NCI-H526 treated with DMSO at 0.1 percent for 48 hours (cell line): ENCODE measurements at places on chromosomes 16 and 17.

GRCh38 chr17:65190467-65191097 lies 53.4 kb downstream of the RGS9 start:
- DNase-seq: no peak

- no peak for DNase-seq
Observed at GRCh38 chr17:51703361-51704341, 443.3 kb downstream of the UTP18 start.

DNA sequence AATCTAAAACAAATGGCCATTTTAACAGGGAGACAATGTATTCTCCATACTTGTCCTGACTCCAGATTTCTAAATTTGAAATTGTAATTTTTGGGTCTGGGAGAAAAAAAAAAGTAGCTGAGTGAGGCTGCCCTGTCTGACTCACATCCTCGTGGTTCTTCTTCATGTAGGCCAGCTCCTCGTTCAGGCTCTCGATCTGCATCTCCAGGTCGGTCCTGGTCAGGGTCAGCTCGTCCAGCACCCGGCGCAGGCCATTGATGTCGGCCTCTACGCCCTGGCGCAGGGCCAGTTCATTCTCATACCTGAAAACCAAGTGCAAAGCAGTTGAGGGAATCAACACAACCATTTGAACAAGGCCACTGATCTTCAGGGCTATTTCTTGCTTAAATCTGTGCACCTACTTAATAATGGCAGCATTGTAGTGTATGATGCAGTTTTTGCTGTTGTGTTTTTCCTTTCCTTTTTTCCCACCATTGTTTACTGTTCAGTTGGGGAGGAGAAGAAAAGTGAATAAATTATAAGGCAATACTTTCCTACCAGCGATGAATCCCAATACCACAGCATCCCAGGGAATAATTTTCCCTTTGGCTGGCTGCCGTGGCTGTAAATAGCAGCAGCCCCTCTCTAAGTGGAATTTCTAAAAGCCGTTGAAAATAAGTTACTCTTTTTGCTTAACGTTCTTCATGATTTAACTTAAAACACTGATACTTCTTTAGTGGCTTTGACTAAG lies 2.2 kb downstream of the KRT12 start:
- no peak for DNase-seq

DNA sequence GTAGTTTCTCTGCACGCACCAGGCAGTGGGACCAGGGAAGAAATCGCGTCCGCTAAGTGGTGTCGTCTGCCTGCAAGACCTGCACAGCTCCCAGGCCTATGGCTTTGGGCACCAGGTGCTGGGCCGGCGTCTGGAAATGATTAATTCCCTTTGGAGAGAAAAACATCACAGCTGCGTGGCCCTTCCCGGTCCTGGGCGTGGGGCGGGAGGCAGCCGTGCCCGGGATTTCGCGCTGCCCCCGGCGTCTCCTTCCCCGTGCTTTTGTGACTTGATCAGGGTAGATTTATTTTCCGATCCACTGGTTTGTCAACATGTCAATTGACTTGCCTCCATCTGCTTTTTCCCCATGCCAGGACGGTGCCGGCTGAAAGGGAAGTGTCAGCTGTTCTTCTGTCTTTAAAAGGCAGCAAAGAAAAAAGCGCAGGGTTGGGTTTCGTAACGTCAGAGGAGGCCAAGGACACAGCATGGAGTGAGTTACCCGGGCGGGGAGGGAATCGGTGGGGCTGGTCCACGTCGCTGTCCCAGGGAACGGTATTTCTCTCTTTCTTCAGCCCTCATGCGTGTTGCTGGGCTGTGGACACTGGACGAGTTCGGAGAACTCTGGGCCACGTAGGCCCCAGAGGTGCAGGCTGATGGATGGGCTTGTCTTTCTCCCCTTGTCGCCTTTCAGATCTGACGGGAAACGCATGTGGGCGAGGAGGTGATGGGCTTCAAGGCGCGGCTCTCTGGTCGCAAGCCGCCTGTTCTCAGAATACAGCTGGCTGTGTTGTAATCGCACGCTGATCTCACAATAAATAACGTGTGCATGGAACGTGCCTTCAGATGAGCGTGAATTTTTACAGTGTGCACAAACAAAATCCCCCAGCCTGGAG lies 188.1 kb upstream of the ZNF469 start:
- DNase-seq: no peak

- DNase-seq: peak; percentile 18
Observed at GRCh38 chr16:71537643-71538042, 11.4 kb downstream of the CHST4 start.

GRCh38 chr16:48613061-48613957 lies 3.3 kb upstream of the N4BP1 start:
- DNase-seq: no peak

- no peak for DNase-seq
Observed at GRCh38 chr16:68826652-68827051, 16.7 kb upstream of the TANGO6 start.

DNA sequence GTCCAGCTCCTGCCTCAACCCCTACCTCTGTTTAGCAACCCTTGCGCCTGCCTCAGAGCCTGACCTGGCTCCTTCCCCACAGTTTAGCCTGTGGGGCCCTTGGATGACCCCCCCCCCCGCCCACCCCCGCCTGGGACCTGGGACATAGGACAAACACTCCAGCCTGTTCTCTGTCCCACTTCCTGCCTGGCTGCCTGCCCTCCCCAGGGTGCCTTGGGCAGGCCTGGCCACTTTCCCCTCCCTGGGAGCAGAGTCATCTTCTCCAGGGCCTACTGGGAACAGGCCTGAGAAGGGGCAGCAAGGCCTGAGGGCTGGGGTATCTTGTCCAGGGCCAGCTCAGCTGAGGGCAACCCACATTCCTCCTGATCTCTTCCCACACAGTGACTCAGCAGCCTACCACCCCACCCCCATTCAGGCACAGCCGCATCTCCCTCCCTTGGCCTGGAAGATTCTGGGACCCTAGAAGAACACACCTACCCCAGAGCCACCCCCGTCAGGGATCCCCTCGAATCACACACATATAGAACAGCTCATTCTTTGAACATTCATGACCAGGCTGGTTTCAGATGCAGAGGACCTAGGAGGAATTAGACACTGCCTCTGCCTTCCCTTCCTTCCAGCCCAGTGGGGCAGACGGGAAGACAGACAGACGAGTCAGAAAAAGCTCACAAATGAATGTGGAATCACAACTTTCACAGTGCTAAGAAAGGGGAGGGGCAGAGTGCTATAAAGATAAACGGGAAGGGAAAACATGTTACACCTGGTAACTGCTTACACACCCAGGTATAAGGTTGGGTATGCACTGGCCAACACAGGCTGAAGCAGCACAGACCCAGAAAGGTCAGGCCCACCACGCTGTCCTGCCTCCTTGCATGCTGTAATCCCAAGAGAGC lies 6.0 kb downstream of the FHOD1 start:
- DNase-seq: no peak

- DNase-seq: no peak
Observed at GRCh38 chr17:42841975-42842685, 2.2 kb upstream of the AOC2 start.

DNA sequence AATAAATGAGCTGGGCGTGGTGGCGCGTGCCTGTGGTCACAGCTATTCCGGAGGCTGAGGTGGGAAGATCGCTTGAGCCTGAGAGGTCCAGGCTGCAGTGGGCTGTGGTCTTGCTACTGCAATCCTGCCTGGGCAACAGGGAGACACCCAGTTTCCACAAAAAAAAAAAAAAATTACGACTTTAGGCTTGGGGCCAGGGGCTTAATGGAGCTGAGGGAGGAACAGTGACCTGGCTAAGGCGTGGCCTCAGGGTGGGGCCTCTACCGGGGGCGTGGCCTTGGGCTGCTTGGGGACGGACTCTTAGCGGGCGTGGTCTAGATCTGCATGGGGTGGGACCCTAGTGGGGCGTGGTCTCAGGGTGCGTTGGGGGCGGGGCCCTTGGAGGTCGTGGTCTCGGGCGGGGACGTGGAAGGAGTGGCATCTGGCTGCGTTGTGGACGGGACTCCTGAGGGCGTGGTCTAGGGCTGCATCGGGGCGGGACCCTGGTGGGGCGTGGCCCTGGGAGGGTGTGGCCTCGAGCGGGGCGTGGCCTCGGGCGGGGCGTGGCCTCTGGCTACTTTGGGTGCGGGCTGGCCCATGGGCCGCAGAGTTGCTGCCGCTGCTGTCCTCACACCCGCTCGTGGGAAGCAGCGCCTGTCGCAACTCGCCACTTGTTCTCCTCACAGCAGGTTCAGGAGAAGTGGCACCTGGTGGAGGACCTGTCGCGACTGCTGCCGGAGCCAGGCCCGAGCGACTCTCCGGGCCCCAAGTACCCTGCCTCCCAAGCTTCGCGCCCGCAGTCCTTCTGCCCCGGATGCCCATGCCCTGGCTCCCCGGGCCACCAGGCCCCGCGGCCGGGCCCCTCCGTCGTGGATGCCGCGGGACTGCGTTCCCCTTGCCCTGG lies 5.8 kb upstream of the C17orf99 start:
- peak; percentile 91 for DNase-seq

DNA sequence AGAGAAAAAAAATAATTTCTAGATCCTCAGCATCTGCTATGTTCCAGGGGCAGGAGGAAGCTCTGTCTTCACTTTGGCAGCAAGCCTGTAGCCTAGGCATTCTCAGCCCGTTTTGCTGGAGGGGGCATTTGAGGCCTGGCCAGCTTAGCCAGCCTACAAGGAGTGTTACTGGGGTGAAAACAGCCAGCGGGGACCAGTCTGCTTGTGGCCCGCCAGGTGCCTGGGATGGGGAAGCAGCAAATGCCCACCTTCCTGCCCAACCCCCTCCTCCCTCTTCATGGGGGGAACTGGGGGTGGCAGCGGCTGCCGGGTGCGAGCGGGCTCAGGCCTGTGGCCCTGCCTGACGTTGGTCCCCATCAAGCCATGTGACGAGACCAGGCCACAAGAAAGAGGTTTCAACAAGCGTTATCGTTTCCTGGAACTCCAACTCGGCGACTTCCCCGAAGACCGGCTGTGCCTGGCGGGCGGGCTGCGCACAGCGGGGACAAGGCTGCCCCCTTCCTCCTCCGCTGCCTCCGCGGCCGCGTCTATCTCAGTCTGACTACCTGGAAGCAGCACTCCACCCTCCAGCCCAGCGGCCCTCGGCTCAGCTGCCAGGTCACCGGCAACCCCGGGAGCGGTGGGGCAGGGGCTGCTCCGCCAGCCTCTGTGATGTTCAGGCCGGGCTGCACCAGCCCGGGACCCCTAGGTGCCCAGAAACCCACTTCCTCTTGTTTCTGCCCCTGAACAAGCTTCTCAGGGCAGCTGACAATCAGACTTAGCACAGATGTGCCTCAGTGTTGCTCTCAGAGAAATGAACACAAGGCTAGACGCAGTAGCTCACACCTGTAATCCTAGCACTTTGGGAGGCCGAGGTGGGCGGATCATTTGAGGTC lies 22.9 kb downstream of the SOCS1 start:
- DNase-seq: no peak

GRCh38 chr16:2238838-2239675 lies 2.8 kb downstream of the DNASE1L2 start:
- no peak for DNase-seq

DNA sequence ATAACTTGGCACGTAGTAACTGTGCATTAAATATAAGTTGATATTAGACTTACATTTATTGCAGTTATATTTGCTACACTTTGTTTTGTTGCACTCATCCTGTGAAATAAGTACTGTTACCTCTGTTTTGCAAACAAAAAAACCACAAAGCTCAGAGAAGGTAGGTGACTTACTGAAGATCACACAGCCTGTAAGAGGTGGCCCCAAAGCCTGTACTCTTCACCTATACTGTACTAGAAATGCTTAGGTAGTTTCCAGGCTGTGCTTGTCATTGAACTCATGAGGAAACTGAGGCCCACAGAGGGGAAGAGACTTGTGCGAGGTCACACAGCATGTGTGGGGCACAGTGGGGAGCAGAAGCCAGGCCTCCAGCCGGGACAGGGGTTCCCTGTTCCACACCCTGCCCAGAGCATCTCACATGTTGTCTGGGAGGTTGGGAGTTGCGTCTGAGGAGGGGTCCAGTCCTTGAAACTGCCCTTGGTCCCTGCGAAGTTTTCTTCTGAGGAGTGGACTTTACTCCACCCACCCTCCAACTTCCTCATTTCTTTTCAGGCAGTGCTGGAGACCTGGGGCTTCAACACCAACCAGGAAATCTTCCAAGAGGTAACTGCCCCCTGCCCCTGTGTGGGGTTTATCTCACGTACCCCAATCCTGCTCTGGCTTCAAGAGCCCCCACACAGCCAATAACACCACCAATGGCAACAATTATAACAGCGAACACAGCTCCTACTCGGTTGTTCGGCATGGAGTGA lies 13.0 kb downstream of the CETP start:
- DNase-seq: no peak

DNA sequence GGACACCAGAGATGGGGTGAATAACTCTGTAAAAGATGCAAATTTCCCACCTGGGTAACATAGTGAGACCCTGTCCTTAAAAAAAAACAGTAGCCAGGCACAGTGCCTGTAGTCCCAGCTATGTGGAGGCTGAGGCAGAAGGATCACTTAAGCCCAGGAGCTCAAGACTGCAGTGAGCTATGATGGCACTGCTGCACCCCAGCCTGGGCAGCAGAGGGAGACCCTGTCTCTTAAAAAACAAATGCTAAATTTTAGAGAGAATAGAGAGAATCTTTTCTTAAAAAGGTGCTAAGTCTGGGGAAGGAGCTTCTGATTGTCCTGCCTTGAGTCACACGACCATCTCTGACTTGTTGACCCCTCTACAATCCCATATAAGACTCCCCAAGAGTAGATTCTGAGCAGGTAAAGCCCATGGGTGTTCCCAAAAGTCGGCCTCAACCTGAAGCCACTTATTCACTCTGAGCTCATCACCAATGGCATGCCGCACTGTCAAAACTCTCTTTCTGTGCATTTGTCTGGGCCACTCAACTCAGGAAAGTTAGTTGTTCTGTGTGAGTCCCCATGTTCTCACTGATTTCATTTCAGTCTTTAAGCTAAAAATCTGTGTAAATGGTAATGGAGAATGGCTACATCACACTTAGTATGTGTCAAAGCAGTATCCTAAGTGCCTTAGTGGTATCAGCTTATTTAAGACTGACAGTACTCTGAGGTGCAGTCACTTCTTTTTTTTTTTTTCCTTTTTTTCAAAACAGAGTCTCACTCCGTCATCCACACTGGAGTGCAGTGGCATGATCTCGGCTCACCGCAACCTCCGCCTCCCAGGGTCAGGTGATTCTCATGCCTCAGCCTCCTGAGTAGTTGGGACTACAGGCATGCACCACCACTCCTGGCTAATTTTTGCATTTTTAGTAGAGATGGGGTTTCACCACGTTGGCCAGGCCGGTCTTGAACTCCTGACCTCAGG lies 41.6 kb downstream of the PRKCB start:
- no peak for DNase-seq

DNA sequence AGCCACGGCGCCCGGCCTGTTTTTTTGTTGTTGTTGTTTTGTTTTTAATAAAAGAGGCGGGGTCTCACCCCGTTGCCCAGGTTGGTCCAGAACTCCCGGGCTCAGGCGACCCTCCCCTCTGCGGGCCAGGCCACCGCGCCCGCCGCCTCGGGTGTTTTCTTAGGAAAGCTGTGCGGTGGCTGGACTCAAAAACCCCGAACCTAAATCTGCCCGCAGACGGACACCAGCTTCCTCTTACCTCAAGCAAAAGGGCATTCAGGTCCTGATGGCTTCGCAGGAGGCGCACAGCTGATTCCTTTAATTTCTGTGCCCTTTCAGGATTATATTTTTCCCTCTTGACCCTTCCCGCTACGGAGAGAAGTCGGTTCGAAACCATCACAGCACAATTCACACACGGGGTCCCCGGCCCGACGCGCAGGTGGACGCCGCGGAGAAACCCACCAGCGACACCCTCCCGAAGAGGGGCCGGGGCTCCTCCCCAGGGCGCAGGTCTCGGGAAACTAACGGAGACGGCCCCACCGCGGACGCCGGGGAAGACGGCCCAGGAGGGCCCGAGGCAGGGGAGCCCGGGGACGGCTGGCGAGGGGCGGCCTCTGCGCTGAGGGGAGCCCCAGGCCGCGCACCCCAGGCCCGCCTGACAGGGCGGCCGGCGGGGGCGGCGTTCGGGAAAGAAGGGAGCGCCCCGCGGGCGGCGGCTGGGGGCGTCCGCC lies 653 bp downstream of the FANCA start:
- DNase-seq: no peak
